ENCODE measurements at places on chromosomes 6 and 20.

GRCh38 chr6:150336299-150336698 is 32.5 kb upstream of the IYD start:
- no peak for DNase-seq

GRCh38 chr6:125549202-125549884 is 200.1 kb upstream of the HEY2 start:
- no peak for DNase-seq

DNA sequence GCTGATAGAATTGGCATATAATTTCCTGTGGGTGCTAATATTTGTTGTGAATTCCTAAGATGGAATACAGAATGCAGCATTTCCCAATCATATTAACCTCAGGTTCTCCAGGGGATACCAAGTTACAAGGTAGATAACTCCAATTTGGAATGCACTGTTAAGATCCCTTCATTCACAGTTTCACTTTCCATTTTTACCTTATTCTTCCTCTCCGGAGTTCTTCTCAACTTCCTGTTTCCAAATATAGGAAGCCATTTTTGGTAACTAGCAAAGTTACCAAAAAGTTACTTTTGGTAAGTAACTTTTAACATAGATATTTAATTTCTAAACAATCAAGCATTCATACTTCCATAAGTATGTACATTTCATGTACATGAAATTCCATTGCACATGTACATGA is 63.5 kb upstream of the PHACTR2 start:
- no peak for DNase-seq

- DNase-seq, result no peak
Measured at GRCh38 chr6:30480536-30481156, 8.7 kb upstream of the HLA-E start.

DNA sequence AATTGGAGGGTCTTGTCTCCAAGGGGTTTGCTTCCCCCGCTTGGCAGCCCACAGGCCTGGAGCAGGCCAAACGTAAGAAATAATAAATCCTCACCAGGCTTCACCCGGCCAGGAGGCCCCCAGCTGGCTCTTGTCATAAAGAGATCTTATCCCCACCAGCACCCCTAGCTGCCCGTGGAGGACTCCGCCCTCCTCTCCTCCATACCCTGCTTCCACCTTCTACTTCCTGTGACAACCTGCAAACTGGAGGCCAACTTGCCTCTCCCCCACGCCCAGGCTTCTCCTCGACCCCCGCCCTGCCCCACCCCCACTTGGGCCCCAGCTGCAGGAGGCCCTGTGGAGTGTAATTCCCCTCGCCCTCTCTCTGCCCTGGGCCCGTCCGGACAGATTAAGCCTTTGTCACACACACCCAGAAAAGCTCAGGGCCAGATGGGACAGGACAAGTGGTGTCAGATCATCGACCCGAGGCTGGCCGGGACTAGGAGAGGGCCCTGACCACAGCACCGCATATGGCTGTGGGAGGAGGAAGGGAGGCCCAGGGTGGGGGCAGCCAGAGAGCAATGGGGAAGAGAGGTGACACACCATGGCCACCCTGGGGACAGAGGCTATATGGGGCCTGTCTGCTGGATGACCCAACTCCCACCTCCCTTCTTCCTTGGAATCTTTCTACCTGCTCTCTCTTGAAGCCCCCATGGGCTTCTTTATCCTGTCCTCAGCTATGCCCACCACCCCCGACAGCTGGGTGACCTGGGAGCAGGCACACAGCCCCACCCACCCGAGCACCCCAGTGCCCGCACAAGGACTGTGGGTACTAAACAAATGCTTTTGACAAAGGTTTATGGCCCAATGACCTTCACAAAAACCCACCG is 3.9 kb downstream of the NOL4L start:
- DNase-seq, result no peak

- DNase-seq, result no peak
Measured at GRCh38 chr20:17155401-17155800, 71.4 kb upstream of the PCSK2 start.

GRCh38 chr6:26476896-26477295 is 19.1 kb downstream of the BTN2A1 start:
- DNase-seq, result no peak

- DNase-seq, result no peak
Measured at GRCh38 chr20:38002422-38002821, 30.8 kb downstream of the TTI1 start.

- no peak for DNase-seq
Measured at GRCh38 chr20:54137115-54137514, 36.7 kb downstream of the CYP24A1 start.
